Activated CD4-positive, CD25-positive, alpha-beta regulatory T cell treated with anti-CD3 and anti-CD28 coated beads, Interleukin-2, amount 50 U/mL, for 16 hours (primary cell): ENCODE measurements at places on chromosomes 3 and 15.

- DNase-seq, result no peak
These were observed 8.0 kb upstream of the ANKRD28 start for GRCh38 chr3:15805756-15806266.

DNA sequence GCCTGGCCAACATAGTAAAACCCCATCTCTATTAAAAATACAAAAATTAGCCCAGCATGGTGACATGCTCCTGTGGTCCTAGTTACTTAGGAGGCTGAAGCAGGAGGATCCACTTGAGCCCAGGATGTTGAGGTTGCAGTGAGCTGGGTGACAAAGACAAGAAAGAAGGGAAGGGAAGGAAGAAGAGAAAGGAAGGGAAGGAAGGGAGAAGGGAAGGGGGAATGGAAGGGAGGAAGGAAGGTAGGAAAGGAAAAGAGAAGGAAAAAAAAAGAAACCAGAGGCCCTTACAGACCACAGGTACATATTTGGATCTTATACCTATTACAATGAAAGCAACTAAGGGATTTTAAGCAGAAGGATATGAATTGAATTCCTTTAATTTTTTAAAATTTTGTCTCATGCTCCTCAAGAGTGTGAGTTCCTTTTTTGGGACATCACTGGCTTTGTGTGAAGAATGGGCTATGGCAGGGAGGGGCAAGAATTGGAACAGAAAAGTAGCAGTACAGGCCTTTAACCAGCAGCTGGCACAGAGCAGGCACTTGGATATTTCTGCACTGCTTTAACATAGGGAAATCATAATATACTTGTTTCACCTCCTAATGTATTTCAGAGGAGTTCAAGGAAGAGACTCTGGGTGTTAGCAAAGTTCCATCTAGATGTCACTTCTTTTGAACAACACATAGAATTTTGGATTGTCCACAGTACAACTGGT lies 7.9 kb downstream of the RAB27A start:
- DNase-seq, result no peak

DNA sequence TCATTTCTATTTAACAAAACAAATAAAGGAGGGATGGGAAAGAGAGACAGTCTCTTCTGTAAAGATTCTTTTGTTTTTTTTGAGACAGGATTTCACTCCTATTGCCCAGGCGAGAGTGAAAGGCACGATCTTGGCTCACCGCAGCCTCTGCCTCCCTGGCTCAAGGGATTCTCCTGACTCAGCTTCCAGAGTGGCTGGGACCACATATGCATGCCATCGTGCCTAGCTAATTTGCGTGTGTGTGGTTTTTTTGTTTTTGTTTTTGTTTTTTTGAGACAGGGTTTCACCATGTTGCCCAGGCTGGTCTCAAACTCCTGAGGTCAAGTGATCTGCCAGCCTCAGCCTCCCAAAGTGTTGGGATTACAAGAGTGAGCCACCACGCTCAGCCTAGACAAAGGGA lies 23.3 kb downstream of the STAG1 start:
- DNase-seq, result no peak

DNA sequence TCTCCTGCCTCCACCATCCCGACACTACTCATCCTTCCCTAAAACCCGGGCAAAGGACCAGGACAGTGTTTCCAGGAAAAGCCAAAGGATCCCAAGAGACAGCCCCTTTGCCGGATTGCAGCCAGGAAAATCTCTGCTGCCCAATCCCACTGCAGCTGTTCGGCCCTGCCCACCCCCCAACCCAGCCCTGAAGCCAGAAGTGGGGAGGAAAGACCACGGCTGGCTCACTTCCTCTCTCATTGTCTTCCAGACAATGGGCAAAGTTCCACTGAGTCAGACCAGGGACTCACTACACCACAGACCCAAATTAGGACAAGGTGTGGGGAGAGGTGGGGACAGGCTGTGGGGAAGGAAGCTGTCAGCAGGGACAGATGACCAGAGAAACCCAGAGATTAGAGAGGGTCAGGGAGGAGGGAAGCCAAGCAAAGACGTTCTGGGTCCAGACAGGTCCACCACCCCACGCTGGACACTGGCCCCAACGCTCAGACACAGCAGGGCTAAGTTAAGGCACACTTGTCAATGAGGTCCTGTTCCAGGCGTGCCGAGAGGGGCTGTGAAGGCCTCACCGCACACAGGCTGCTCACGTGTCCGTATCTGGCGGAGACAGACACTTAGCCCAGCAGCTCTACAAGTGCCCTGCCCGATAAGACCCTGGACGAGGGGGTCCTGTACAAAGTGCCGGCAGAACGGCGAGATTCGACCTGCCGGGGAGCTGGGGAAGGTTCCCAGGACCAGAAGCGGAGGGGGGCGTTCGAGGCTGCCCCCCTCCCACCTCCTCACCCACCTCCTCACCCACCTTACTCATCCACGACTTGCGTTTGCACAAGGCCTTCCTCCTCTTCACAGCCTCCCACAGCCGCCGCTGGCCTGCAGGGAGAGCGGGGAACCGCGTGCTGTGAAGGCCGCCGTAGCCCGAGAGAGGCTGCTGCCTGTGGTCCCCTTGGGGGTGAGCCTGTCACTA lies 21.9 kb downstream of the TNK2 start:
- DNase-seq, result no peak

- no peak for DNase-seq
These were observed 12.0 kb downstream of the SPPL2A start for GRCh38 chr15:50753463-50753862.

DNA sequence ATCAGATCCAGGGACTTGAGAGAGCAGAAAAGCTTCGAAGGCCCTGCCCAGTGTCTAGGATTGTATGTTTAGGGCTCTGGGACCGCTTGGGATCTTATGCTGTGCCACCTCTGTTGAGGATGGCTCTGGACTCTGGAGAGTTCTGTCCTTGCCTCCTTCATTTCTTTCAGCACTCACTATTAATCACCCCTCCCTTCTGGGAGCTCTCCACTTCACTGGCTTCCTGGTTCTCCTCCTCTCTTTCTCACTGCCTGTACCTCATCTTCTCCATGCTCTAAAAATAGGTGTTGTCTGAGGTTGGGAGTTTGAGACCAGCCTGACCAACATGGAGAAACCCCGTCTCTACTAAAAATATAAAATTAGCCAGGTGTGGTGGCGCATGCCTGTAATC lies 17.3 kb downstream of the MAPKBP1 start:
- no peak for DNase-seq

DNA sequence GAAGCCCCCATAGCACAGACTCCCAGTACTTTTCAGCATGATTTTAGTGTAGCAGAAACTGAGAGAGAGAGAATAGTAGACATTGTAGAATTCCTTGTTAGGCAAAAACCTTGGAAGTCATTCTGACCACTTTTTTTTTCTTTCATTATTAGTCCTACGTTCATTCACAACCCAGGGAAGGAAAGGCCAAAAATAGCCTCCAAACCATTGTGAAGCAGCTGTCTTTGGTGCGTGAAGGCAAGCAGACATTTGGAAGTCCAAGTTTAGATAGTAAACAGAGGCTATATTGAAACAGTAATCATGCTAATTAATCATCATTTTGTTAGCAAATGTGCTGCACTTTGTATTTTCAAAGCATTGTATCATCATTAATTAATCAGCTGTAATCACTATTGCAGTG lies 34.5 kb downstream of the CCDC54 start:
- no peak for DNase-seq
